Fibroblast of lung (primary cell): ENCODE measurements at places on chromosomes 7 and 10. TPM values are rescaled to one million over a fixed set of nuclear protein-coding genes. Genes with fewer than 3 reads are reported as not detected.

Gene CUZD1
- 0.50 and 0.51 TPM in 2 replicates for total RNA-seq

GRCh38 chr10:106479636-106480035 lies 684.9 kb downstream of the SORCS1 start:
- peak; percentile 7 for DNase-seq

GRCh38 chr10:86798611-86799010 lies 42.2 kb downstream of the BMPR1A start:
- DNase-seq: peak; percentile 41

DNA sequence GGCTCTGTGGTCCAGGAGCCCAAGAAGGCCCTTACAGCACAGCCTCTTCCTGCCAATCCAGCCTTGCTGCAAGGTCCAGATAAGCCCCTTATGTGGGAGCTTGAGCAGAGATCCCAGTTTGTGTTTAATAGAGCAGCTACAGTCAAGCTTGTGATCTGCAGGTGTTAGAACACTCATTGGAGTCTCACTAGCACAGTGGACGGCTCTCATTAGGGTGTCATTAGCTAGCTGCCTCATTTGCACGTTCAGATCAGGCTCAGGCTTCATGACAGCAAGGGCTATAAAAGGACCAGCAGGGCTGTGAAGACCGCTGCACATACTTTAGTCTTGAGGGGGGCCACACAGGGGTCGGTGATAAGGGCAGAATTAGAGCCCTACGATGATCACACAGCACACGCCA lies 443.2 kb downstream of the RPS24 start:
- DNase-seq: no peak

- DNase-seq: no peak
These were observed 207.2 kb upstream of the GPR26 start for GRCh38 chr10:123458933-123459332.

GRCh38 chr7:142811154-142811737 lies 40.5 kb downstream of the PRSS2 start:
- DNase-seq: peak; percentile 58

- DNase-seq: no peak
These were observed 72.3 kb upstream of the YAE1 start for GRCh38 chr7:39493934-39494333.

Gene MAD1L1
- total RNA-seq: 29.4 and 31.8 TPM in 2 replicates

DNA sequence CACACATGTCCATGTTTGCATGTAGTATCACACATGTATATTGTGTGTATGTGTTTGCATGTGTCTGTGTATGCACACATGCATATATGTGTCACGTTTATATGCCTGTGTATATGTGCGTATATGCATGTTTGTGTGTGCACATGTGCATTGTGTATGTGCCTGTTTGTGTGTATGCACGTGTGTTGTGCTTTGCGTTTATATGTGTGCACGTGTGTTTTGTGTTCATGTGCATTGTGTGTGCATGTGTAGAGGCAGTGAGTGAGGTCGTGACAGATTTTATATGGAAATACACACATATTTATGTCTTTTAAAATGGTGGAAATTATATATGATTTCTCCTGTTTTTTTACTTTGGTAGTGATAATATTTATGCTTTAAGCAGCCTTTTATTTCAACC lies 41.2 kb downstream of the ADARB2 start:
- DNase-seq: no peak

Gene RARRES2
- 65.6 and 174 TPM in 2 replicates for total RNA-seq

DNA sequence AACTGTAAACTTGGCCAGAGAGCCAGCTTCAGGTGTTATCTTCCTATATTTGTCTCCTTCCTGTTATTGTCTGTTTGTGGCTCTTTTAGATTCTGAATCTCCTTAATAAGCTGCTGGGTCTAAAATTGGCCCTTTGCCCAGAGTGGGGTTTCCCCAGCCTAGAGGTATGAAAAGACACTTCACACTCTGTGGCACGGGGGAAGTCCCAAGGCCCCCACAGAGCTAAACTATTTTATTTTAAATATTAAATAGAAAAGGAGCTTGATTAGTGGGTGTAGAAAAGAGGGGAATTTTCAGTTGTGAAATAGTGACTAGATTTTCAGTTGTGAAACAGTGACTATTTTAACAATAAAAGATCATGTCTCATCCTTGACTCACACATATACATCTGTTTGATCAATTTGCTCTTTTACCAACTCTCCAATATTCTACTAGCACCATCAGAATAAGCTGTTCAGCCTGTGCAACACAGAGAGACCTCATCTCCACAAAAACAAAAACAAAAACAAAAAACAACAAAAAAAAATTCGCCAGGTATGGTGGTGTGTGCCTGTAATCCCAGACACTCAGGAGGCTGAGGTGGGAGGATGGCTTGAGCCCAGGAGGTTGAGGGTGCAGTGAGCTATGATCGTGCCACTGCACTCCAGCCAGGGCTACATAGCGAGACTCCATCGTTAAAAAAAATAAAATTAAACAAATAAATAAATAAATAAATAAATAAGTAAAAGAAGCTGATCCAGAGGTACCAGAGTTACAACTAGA lies 24.9 kb upstream of the ADO start:
- DNase-seq: no peak

- DNase-seq: no peak
These were observed 408.2 kb upstream of the ADARB2 start for GRCh38 chr10:2145491-2145890.

- no peak for DNase-seq
These were observed 139.5 kb downstream of the MAPK8 start for GRCh38 chr10:48445932-48446331.

GRCh38 chr10:24501056-24501711 lies 222.5 kb downstream of the ARHGAP21 start:
- no peak for DNase-seq

Gene HABP2
- not detected in 2 replicates for total RNA-seq

DNA sequence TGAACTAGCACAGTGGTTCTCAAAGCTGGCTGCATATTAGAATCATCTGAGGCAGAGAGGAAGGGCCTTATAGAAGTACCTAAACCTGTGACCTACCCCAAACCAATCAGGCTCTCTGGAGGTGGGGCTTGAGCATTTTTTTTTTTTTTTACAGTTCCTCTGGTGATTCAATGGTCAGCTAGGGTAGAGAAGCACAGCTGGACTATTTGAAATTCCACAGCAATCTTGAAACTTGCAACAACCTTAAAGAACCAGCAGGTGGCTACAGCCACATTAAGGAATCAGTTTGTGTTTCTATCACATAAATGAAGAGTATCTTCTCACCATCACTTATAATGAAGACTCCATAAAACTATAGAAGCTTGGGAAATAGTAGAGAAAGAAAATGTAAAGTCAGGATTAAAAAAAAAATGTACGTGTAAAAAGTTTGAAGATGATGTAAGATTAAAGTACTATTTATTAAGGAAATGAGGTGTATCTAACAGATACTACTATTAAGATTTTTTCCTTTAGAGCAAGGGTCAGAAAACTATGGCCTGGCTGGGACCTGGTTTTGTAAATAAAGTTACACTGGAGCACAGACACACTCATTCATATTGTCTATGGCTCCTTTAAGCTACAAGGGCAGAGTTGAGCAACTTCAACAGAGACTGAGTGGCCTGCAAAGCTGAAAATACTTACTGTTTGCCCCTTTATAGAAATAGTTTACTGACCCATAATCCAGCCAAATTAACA lies 3.8 kb downstream of the RTKN2 start:
- DNase-seq: peak; percentile 92

- DNase-seq: no peak
These were observed 90.0 kb downstream of the GATA3 start for GRCh38 chr10:8144496-8144895.

Gene IGF2BP3
- total RNA-seq: 1.5 and 4.3 TPM in 2 replicates

- DNase-seq: no peak
These were observed 1.9 kb upstream of the ARID5B start for GRCh38 chr10:61899663-61899996.

DNA sequence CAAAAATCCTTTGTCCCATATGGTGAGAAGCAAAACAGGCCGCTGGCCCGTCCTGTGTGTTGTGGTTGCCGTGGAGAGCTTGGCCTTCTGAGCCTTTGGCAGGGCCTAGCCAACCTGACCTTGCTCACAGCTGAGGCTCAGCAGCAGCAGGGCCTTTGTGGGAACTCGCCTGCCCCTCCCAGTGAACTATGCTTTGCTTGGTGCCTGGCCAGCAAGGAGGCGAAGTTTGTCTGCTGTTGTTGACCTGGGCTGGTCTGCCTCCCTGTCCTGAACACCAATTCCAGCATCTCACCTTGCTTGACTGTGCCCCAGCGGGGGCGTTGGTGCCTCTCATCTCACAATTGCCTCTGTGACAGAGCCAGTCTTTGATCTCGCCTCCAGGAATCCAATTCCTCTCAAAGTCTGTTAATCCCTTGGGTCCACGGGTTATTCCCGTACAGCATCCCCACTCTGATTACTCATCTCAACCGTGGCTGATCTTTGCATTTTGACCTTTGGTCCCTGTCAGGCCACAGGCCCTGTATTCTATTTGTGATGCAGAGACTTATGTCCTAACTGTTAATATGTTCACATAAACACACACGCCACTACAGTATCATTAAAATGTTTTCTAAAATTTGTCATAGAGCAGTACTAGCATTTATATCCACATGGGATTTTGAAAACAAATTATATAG lies 22.6 kb downstream of the EPDR1 start:
- peak; percentile 69 for DNase-seq

DNA sequence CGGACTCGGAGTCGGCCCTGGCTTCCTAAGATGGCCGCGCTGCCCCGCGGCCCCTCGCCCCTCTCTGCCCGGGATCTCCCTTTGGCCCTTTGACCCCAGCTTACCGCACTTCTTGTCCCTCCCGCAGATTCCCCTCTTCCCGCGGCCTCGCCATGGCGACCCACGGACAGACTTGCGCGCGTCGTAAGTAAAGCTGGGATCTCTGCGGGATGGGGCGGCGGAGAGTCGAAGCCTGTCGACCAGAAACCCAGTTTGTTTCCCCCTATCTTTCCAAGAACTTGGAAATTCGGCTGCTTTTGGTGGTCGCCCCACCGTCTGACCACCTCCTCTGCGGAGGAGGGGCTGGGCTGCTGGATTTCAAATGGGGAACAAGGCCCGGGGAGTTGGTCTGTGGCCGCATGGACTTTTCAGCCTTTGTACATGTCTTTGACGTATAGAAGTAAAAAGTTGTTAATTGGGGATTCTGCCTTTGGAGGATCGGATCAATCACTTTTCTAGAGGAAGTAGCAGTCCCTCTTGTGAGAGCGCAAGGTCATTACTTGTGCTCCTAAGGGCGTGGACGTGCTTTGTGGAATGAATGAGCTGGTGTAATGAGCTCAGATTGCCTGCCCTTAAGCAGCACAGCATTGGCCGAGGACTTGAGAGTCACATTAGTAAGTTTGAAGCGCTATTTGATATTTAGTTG lies 553 bp downstream of the VDAC2 start:
- DNase-seq: peak; percentile 59

Gene NKX2-3
- total RNA-seq: not detected in 2 replicates

DNA sequence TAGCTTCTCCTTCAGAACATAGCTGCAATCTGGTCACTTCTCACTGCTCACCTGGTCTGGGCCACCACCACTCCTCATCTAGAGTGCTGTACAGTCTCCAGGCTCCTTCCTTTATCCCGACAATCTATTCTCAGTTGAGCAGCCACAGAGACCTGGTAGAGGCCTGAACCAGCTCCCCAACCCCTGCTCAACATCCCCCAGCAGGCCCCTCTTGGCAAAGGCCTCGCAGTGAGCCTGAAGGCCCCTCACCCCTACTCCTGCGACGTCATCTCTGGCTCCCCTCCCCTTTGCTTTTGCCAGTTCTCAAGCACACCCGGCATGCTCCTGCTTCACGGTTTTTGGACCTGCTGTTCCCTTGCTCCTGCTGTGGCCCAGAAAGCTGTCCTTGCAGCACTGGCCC lies 113.9 kb downstream of the ARHGAP22 start:
- DNase-seq: no peak

GRCh38 chr10:98270073-98270740 lies 2.2 kb upstream of the LOXL4 start:
- peak; percentile 25 for DNase-seq

Gene SAMD8
- 39.0 and 51.5 TPM in 2 replicates for total RNA-seq

GRCh38 chr7:84216472-84216871 lies 21.9 kb upstream of the SEMA3A start:
- peak; percentile 57 for DNase-seq

GRCh38 chr7:155710031-155710430 lies 65.6 kb downstream of the RBM33 start:
- no peak for DNase-seq

DNA sequence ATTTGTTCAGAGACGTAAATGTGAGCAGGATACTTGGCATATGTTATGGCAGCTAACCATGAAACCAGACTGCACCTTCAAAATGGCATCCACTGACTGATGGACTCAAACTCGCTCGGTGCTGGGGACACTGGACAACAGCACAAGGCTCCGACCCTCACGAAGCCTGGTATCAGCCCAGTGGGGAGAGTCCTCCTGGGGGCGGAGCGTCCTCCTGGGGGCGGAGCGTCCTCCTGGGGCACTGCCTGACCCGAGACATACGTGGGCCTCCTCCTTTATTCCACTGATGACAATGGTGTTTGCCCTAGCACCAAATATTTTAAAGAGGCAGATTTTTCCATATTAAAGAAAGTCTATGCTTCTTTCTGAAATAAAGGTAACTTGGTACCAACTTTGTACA lies 39.5 kb downstream of the ESYT2 start:
- DNase-seq: no peak

DNA sequence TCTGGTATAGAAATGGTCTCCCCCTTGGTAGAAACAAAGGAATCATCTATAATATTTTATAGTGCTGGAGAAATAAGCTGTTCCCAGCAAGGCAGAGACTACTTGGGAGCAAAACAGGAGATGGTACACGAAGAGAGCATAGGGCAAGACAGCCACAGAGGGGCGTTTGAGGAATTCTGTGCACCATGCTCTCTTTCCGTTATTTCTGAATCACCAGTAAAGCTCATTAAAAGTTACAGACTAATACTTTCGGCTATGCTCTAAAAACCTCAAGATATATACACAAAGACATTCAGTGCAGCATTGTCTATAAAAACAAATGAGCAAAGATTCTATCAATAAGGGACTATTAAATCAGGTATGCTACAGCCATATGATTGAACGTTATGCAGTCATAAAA lies 68.5 kb upstream of the FHIP2A start:
- DNase-seq: peak; percentile 79

- DNase-seq: no peak
These were observed 12.9 kb upstream of the MICU1 start for GRCh38 chr10:72638586-72639440.

DNA sequence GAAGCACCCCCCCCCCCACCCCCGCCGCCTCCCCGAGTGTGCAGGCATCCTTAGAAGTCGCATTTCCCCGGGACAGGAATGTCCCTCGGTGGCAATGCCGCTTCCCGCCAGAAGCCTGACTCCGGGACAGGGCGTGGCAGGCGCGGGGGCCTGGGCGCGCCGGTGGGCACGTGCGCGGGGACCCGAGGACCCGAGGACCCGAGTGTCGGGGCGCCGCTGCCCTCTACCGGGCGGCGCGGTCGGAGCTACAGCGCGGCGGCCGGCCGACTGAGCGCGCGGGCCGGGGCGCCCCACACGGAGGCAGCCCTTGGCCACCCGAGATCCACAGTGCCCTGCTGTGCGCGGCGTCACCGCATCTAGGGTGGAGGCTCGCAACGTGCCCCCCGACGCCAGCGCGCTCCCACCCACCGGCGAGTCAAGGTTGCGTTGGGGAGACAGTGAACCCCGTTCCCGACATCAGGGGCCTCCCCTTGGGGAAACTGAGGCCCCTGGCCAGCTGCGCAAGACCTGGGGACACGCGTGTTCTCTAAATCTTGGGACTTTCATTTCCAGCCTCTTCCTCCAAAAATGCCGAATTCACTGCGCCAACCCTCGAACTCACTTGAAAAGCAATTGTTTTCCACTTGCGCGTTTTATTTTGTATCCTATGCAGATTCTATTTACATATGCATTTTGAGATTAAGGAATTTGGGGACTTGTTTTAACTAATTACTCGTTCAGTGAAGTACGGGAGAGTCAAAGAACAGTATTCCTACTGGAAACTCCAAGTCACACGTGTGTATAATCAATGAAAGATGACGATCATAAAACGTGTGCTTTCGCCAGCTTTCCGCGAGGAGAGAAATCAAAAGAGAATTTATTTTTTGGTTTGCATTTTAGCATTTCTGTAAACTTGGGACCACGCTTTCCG lies 3.1 kb upstream of the CUX1 start:
- DNase-seq: peak; percentile 55
